ENCODE measurements at places on chromosomes 13 and 19.

DNA sequence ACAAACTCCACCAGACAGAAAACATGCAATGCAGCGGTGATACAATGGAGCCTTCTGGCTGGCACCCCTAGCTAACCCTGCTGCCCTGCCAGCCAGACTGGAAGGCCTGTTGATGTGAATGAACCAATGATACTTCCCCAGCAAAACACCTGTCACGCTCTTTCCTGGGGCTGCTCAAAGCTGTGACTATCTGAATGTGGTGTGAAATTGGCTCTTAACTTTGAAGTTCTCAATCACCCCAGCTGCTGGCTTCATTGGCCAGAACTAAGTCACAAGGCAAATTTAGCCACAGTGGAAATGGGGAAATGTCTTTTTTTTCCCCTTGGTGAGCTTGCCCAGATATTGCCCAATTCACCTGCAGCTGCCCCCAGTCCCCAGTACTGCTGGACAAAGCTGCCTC is 147.3 kb downstream of the SLC7A1 start:
- no peak for DNase-seq

DNA sequence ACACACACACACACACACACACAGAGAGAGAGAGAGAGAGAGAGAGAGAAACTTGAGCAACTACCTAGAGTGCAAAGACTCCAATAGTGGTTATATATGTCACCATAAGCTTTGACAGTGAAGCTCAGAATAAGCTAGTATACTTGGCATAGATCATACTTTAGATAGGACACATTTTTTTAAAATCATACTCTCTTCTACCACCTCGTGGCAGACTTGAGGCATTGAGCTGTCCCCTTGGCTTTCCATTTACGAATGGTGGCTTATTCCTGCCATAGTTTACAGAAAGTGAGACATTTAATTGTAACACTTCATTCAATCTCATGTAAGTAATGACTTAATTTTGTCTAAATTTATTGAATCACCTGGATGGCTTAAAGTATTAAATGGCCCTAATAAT is 108.2 kb downstream of the EDNRB start:
- DNase-seq, result no peak

GRCh38 chr13:107324416-107325204 is 756.7 kb upstream of the ARGLU1 start:
- no peak for DNase-seq

GRCh38 chr19:41166944-41167804 is 25.8 kb upstream of the CYP2S1 start:
- no peak for DNase-seq

- no peak for DNase-seq
Observed at GRCh38 chr13:93226623-93227279, at the start of gene GPC6. TSS of gene GPC6 (plus strand) at chr13:93226807.

DNA sequence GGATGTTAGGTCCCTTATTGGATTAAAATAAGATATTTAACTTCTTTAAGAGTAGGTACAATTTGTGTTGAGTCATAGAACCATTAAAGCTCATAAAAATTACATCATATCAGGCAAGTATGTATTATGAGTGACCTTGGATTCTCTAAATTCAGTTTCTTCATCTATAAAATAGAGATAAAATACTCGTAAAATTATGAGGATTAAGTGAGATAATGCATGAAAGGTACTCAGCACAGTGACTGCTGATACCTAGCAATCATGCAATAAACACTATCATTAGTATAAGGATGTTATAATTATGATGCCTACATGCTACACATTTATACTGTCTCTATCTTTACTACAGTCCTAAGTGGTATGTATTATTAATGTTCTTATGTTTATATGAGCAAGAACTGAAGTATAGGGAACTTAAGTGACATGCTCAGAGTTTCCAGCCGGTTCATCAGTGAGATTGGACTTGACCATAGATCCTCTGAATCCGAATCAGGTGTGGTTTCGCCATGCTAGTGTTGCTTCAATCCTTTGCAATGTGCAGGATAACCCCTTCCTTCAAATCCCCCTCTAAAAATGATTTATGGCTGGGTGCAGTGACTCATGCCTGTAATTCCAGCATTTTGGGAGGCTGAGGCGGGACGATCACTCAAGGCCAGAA is 22.9 kb upstream of the FRY start:
- no peak for DNase-seq

DNA sequence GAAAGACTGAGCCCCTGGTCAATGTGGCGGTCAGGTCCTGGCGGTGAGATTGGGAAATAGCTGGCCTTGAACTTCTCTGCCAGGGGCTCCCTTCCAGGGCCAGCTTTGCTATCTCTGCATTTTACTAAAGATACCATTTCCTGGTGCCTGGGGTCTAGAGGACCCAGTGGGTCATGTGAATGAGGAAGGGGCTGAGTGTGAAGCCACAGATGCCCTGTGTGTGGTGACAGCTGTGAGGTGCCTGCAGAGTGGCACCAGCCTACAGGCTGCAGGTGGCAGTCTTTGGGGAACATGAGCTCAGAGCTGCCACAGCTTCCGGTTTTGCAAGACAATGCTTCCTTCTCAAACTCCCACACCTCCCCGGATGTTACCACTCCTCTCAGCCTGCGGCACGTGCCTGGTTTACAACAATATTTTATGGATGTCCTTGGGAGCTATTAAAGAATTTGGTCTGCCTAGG is 5.2 kb upstream of the MLNR start:
- DNase-seq, result no peak

DNA sequence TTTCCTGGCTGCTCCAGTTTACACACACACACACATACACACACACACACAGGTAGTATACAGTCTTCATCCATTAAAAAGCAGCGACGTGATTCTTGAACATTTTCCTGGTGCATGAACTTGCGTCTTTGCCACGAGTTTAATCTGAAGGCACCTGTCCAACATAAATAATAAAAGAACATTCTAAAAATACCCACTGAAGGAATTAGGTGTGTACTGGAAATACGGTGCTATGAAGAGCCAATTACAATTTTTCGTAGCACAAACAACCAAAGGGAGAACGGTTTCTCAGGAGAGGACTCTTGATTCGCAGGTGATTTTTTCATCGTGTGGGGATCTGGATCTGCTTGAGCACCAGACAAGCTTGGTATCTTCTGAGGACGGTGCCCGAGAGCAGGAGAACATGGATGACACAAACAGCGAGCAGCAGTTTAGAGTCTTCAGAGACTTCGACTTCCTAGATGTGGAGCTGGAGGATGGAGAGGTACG is 61.2 kb downstream of the ZAR1L start:
- no peak for DNase-seq

GRCh38 chr19:46599716-46600373 is 1.3 kb upstream of the CALM3 start:
- DNase-seq, result no peak

DNA sequence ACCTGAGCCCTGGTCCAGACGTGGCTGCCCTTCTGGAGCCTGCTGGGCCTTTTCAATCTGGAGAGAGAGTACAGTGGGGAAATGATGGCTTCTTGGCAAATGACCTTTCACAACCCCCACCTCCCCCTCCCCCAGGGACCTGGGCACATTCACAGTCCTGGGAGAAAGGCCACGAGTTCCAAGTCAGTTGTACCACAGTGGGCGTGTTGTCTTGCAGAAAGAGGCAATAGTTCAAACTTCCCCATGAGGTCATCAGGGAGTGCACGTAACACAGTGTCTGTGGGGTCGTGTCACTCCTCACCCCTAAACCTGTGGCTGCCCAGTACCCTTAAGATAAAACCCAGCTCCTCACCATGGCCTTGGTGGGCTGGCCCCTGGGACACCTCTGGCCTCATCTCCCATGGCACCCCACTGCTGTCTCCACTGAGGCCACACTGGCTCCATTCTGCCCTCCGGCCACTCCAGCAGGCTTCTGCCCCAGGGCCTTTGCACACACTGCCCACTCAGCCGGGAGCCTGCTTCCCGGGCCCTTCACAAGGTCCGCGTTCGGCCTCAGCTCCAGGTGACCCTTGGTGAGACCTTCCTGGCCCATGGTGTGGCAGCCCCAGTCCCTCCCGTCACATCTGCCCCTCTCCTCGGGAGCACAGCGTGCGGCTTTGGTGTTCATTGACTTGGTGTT is 13.3 kb downstream of the PLIN4 start:
- DNase-seq, result no peak

DNA sequence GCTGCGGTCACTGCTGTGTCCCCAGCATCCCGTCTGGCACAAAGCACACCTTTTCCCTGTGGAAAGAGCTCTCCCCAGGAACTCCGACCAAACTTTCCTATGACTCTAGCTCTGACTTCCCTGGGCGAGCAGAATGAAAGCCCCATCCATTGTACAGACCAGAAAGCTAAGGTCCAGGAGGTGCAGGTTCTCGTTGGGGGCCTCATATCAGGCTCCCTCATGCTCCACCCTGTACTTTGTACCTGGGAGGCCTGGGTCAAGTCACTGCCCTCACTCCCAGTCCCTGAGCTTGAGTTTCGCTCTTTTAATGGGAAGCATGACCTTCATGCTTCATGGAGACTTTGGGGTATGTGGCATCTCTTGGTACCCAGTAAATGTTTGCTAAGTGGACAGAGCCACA is 18.4 kb downstream of the CYTH2 start:
- DNase-seq, result no peak

GRCh38 chr13:78430811-78431210 is 172.5 kb downstream of the POU4F1 start:
- no peak for DNase-seq

DNA sequence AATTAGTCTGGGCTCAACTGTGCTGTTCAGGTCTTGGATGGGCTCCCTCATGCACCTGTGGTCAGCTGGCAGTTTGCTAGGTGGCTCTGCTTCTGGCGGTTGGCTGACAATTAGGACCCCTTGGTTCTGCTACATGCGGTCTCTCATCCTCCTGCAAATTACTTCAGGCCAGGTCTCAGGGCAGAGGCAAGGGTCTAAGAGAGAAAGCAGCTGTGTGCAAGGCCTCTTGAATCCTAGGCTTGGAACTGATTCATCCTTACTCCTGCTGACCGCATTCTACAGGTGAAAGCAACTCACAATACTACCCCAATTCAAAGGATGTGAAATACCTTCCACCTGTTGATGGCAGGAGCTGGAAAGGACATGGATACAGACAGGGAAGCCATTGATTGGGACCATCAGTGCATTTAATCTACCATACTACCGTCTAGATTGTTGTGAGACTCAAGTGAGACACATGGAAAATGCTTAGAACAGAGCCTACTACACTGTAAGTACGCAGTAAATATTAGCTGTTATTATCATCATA is 19.1 kb downstream of the CBY2 start:
- no peak for DNase-seq

- DNase-seq, result no peak
Observed at GRCh38 chr13:45122941-45123340, 2.6 kb downstream of the GTF2F2 start.

DNA sequence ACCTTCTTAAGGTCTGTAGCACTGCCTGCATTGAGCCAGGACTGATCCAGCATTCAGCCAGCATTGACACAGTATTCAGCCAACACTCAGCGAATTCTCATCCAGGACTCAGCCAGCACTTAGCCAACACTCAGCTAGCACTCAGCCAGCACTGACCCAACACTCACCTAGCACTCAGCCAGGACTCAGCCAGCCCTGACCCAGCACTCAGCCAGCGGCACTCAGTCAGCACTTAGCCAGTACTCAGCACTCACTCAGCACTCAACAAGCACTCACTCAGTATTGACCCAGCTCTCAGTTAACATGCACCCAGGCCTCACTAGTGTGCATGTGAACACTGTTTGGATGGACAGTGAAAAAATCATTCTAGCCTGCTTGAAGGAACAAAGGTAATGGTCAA is 55.0 kb downstream of the TSHZ3 start:
- DNase-seq, result no peak

DNA sequence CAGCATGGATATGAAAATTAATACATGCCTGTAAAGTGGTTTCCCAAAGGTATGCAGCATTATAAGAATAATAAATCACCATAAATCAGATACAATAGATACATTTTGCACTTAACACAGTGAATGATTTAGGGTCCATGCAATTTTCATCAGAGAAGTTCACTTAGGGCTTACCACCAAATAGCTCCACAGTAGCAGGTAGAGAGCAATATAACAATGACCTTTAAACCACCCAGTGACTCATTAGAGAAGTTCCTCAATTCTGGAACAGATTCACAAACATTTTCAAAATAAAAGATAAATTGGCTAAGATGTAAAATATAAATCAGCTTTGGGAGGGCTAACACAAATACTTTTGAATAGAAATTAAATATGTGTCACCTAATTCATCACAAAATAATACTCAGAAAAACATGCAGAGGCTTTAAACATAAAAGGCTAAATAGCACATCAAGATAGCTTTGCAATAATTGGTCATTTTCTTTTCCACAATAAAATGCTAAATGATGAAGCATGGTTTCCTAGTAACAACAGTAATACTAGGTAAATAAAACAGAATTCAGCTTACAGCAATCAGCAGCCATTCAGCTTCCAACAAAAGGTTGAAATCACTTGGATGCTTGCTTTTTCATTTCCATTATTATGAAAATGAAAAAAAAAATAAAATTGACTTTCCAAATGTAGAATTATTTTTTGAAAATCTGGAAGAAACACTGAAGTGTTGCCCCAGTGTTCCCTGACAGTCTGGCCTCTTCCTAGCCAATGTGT is 84.3 kb upstream of the NBEA start:
- DNase-seq, result no peak

GRCh38 chr13:58767566-58767965 is 1136.0 kb downstream of the PCDH17 start:
- no peak for DNase-seq

DNA sequence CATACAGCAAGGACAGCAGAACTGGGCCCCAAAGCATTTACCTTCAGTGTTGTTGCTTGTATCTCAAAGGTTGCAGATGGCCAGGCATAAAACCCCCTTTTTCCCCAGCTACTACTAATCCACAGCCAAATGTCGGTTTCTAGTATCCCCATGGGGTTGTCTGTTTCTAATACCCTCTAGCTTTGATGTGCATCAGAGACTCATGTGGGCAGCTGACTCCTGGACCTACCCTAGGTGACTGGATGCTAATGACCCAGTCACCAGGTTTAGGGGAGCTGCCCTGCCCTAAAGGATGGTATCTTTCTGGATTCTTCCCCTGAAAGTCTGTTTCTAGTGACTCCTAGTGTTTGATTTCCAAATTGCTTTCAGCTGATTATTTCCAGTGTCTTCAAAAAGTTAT is 23.9 kb downstream of the TJP3 start:
- no peak for DNase-seq

- DNase-seq, result no peak
Observed at GRCh38 chr19:10430505-10431253, 10.3 kb downstream of the PDE4A start.

GRCh38 chr13:111034811-111035210 is 80.3 kb upstream of the ARHGEF7 start:
- no peak for DNase-seq

DNA sequence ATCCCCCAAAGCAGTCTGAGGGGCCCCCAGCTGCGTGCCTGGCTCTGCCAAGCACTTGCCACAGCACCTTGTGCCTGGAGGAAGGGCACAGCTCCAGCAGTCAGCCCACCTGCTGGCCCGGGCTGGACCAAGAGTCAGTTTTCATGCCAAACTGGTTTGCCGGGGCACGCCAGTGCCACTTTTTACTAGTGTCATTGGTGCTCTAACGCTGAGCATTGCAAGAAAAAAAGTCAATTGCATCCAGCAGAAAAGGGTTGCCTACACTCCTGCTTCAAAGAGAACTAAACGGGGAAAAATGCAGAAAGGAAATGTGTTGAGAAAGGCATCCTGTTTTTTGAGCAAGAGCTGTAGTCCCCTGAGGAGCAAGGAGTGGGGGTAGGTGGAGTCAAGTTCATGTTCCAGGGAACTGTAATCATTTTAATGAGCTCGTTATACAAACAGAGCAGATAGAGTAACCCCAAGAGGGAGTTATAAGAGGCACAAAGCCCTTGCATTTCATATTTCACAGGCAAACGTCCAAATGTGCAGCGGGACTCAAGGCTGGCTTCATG is 68.4 kb downstream of the F2RL3 start:
- DNase-seq, result no peak

GRCh38 chr19:33432446-33433170 is 59.1 kb downstream of the CEBPG start:
- no peak for DNase-seq
